H4 (cell line): ENCODE measurements at places on chromosomes 16 and 17. TPM values are rescaled to one million over a fixed set of nuclear protein-coding genes. Genes with fewer than 3 reads are reported as not detected.

The CORO1A gene
- total RNA-seq, result 7.3 and 7.9 TPM in 2 replicates

- DNase-seq, result no peak
Measured at GRCh38 chr17:44007346-44008204, 3.2 kb downstream of the NAGS start.

The FBXW10B gene
- 0.79 and 4.6 TPM in 2 replicates for total RNA-seq

- DNase-seq, result peak; percentile 76
Measured at GRCh38 chr16:75267631-75268264, 16.3 kb upstream of the BCAR1 start.

- DNase-seq, result no peak
Measured at GRCh38 chr17:43667947-43668348, 6.2 kb upstream of the MEOX1 start.

GRCh38 chr16:85931596-85932402 lies 32.8 kb downstream of the IRF8 start:
- DNase-seq, result no peak

DNA sequence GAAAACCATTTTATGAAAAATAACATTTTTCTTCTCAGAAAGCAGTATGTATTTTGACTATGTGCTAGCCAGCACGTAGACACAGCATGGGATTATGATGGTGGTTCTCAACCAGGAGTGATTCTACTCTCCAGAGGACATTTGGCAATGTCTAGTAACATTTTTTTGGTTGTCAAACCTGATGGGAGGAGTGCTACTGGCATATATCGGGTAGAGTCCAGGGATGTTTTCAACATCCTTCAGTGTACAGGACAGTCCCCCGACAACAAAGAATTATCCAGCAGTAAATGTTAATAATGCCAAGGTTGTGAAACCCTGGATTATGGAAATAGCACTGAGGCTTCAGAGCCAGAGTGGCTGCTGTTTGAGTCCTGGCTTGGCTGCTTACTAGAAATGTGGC lies 27.7 kb downstream of the AP2B1 start:
- DNase-seq, result no peak

The ZFP90 gene
- total RNA-seq, result 7.2 and 9.6 TPM in 2 replicates

DNA sequence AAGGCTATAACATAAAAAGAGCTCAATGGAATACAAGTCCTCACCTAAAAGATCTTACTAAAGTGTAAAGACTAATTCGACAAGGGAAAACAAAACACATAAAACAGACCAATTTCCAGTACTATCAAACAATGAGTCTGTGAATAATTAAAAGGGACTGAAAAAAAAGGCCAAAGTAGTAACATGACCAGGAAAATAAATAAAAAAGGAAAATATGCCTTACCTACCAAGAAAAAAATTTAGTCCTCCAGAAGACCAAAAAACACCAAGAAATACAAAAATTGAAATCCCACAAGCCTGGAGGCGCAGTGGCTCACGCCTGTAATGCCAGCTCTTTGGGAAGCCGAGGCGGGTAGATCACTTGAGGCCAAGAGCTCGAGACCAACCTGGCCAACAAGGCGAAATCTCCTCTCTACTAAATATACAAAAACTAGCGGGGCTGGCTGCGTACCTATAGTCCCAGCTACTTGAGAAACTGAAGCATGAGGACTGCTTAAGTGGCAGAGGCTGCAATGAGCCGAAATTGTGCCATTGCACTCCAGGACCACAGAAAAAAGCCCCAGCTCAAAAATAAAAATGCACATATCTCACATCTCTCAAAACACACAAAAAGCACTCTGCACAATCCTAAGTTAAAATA lies 60.8 kb downstream of the TEX14 start:
- DNase-seq, result no peak

The TSPAN10 gene
- total RNA-seq, result 0.06 and 1.5 TPM in 2 replicates
